AML-193 (cell line): ENCODE measurements at places on chromosomes 13 and 19.

DNA sequence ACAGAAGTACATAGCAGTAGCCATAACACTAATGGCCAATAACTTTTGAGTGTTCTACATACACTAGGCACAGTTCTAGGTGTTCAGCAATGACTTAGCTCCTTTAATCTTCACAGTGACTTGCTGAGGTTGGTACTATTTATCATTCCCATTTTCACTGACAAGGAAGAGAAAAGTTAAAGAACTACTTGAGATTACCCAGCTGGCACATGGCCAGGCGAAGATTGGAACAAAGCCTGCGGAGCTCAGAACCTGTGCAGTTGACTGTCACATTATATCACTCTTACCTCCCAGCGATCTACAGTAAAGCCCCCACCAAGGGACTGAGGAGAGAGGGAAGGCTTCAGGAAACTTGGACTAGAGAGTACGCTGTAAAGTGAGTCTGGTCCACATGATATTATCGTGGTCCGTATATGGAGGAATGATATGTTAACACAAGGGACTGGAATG lies 42.4 kb upstream of the WDFY2 start:
- DNase-seq: no peak

- no peak for DNase-seq
Observed at GRCh38 chr13:30119476-30119875, 187.9 kb downstream of the KATNAL1 start.

- no peak for DNase-seq
Observed at GRCh38 chr19:16026131-16026530, 50.2 kb upstream of the TPM4 start.

DNA sequence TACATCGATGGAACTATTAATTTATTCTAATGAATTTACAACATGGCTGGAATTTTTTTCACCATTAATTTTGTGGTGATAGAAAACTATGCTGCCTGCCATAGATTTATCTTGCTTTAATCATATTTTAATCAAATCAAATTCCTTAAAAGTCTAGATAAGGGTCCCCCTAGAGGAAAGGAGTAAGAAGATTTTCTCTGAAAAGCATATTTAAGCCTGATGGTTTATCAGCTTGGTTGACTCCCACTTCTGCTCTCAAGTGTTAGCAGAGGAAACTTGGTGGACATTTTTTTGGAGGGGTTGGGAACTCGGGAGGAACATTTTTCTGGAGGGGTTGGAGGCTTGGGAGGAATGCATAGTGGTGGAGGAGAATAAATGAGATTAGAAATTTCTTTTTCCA lies 253.3 kb downstream of the KCNRG start:
- no peak for DNase-seq

- no peak for DNase-seq
Observed at GRCh38 chr13:51808811-51809210, 4.8 kb upstream of the DHRS12 start.

DNA sequence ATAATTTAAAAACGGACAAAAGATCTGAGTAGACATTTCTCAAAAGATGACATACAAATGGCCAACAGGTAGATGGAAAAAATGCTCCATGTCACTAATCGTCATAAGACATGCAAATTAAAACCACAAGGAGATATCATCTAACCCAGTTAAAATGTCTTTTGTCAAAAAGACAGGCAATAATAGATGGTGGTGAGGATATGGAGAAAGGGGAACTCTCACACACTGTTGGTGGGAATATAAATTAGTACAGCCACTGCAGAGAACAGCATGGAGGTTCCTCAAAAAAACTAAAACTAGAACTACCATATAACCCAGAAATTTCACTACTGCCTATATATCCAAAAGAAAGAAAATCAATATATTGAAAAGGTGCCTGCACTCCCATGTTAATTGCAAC lies 37.9 kb downstream of the OR10H4 start:
- DNase-seq: no peak

DNA sequence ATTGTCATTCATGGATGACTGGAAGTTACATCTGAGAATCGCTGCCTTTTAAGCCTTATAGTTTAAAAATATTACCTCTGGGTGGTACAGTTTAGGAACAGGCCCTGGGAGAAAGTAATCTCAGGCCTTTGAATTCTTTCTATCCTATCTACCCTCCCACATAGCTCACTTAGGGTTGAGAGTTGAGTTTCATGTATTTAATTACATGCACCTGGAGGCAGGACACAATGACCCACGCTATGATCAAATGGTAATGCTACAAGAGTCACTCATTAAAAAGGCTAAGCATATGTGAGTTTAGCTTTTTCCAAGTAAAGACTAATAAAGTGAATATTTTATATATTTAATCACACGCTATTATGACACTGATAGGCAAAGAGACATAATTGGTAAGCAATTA lies 25.3 kb upstream of the MED4 start:
- DNase-seq: no peak

DNA sequence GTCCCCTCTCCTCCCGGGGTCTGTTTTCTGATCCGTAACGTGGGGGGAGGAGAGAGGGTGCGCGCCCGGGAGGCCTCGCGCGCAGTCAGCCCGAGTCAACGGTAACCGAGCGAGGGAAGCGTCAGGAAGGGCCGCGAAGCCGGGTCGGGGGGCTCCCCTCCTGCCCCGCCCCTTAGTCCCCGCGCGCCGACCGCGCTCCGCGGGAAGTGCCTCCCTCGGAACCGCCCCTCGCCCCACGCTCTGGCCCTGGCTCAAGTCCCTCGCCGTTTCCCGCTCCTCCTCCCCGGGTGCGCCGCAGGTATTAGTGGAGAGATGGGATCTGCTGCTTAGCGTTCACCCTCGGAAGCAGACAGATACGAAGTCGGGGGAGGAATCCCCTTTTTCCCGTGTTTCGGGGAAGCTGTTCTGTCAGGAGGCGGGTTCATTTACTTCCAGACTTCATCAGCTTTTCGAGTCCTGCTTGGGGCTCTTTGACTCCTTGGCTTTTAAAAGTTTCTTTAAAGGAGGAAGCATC lies 770 bp downstream of the HNRNPM start:
- peak; percentile 8 for DNase-seq

DNA sequence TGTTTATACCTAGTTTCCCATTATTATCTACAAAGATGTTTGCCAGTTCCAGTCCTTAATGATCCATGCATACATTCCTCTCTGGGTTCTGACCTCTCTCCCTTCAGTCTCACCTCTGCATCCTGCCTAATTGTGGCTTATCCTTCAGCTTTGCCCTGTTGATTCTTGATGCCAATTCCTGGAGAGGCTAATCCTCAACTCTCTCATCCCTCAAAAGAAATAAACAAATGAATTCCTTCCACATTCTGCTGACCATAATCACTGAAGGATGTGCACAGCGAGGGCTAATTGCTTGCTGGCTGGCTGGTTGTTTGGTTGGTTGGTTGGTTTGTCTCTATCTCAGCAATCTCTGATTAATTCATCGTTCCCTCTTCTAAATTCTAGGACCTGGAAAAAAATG lies 113.8 kb downstream of the IRS2 start:
- DNase-seq: no peak

GRCh38 chr19:48415395-48415794 lies 21.9 kb downstream of the GRIN2D start:
- DNase-seq: no peak

DNA sequence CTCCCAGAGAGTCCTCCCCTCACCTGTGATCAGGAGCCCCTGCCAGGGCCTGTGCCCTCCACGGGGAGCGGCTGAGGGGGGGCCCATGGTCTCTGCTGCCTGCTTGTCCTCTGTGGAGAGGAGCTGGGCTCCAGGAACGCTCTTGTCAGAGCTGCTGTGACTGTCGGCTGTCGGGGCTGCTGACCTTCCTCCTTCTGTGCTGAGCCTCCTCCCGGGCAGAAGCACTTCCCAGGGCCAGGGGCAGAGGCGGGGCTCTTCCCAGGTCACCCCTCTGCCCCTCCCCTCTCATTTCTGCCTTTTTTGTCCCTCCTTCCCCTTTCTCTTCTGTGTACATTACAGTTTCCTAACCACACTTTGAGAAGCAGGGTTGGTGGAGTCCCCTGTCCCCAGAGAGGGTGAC lies at the start of gene CEACAM4:
CEACAM4 (minus strand) TSS at position 198 of the 400 bp plus-strand sequence; CDS start at position 87, 111 bp downstream.
- peak; percentile 93 for DNase-seq

GRCh38 chr13:79654520-79654919 lies 173.6 kb downstream of the NDFIP2 start:
- DNase-seq: no peak

GRCh38 chr13:77678691-77679235 lies 18.7 kb upstream of the SLAIN1 start:
- DNase-seq: no peak

DNA sequence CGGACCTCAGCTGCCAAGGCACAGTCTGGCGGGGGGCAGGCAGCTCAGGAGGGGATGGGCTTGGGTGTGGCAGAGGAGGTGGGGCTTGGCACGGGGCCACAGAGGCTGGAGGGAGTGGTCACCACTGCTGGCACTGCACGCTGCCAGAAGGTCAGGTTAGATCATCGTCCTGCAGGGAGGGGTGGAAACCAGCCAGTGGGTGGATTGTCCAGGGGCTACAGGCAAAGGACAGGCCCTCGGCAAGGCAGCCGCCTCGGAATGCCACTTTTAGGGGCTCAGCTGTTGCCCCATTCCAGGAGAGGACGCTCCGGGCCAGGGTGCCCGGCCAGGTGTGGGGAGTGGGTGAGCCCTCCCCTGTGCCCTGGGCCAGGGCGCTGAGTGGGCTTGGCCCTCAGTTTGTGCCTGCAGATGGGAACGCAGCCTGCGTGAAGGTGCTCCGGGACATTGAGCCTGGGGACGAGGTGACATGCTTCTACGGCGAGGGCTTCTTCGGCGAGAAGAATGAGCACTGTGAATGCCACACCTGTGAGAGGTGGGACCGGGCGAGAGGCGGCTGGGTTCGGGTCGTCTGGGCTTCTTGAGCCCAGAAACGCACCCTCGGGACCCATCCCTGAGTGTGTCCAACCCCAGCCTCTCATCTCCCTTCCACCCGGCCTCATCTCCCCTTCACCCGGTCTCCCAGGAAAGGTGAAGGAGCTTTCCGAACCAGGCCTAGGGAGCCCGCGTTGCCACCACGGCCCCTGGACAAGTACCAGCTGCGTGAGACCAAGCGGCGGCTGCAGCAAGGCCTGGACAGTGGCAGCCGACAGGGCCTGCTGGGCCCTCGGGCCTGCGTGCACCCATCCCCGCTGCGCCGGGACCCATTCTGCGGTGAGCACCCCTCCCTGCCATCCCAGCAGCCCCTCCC lies 6.4 kb downstream of the KMT5C start:
- no peak for DNase-seq
